ENCODE measurements at places on chromosomes 5 and 9.

- DNase-seq = no peak
These were observed 218.8 kb upstream of the NR4A3 start for GRCh38 chr9:99602854-99603253.

DNA sequence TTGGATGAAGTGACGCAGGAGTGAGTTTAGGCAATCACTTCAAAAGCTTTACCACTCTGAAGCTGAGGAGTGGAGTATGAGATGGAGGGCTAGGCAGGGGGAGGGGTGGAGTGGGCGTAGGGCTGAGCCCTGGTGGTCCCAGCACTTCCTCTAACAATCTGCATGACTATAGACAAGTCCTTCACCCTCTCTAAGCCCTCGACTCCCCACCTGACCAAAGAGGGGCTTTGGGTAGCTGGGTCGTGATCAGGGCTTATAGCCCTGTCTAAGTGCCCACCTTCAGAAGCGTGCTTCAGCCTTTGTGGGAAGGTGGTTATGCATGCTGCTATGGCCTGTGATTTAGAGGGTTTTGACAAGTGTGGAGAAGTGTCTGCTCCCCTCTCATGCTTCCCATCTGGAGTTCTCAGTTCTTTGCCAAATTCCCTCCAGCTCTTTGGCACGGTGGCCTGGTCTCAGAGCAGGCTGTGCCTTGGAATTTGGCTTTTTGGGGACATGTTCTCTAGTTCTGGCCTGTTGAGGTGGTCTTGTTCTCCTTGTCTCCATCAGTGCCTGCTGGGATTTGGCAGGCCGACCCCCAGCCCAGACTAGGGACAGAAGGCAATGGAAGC lies 53.0 kb downstream of the ACTBL2 start:
- no peak for DNase-seq

DNA sequence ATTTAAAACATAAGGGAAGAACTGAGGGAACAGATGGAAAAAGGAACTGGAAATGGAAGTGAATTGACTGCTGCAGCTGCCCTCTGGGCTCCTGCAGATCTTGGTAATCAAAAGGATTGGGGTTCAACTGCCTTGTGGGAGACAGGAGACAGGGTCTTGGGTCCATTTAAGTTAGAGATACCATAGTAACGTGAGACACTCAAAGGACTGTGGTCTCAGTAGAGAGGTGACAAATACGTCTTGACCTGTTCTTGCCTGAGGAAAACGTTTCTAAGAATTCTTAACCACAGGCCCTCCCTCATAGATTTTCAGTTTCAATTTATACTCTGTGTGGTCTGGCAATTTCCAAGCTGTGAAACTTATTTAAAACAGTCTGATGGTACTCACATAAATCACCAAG lies 100.8 kb upstream of the DHFR start:
- DNase-seq = no peak

GRCh38 chr5:154402611-154403010 lies 43.2 kb upstream of the SAP30L start:
- DNase-seq = no peak

DNA sequence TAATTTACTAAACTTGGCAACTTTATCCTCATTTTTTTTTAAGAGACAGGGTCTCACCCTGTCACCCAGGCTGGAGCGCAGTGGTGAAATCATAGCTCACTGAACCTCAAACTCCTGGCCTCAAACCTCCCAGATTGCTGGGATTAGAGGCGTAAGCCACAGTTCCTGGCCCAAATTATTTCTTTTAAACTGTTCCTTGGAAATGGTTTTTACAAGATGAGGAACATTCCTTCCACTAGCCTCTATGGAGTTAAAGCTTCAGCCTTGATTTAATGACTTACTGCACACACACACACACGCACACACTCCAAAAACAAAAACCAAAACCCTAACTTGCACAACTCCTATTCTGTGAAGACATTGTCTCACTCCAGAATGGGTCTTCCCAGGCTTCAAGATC lies 77.2 kb upstream of the TARS1 start:
- DNase-seq = no peak

- no peak for DNase-seq
These were observed 62.5 kb upstream of the DNAH5 start for GRCh38 chr5:14006823-14007520.

DNA sequence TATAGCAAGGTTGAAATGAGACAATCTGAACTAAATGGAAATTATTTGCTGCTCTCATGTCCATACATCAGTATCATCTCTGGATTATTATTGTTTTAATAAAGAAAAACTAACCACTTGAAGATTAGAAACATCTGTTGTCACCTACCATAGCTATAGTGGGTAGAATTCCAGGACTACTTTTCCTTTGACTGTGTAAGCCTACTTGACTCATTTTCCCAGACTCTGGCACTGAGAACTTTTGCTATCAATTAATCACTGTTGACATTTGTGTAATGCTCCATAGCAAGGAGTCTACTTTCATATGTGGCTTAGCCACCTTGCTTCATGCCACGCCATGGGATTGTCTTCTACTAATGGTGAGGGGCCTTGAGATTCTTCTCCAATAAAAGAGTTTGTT lies 59.9 kb upstream of the ARRDC3 start:
- no peak for DNase-seq

- peak; percentile 11 for DNase-seq
These were observed 6.7 kb upstream of the WNT8A start for GRCh38 chr5:138077064-138077696.

DNA sequence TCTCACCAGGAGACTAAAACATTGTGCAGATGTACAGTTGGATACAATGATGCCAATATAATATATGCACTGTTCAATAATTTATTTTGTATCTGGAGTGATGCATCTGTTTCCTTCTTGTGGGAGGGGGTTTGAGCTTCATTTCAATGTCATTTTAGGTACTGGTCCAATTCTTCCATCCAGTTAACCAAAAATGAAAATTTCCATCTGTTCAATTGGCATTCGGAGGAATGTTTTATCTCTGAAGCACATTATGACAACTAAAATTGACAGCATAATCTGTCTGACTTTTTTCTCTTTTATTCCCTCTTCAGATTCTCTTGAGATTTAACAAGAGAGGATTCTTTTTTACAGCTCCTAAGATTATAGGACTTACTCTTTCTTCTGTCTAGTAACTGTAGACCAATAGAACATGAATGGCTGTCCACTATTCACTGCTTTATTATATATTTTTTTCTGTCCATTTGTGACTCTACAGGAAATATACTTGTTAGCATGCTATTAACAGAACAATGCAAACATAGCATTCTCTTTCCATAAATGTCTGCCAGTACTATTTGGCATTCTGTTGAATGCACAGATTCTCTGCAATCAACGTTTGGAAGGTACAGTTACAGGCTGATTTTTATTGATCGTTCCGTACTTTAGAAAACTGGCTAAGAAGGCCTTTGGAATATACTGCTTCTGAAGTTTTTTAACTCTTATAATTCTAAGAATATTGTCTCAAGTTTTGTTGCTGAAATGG lies 57.8 kb downstream of the NDUFAF2 start:
- no peak for DNase-seq

- no peak for DNase-seq
These were observed 220.8 kb downstream of the FSTL4 start for GRCh38 chr5:133391354-133392136.

GRCh38 chr5:160165137-160166068 lies 46.2 kb upstream of the PWWP2A start:
- DNase-seq = no peak

- no peak for DNase-seq
These were observed 10.9 kb downstream of the NME5 start for GRCh38 chr5:138128334-138128733.

GRCh38 chr9:137431416-137431931 lies 8.3 kb downstream of the NOXA1 start:
- DNase-seq = no peak

DNA sequence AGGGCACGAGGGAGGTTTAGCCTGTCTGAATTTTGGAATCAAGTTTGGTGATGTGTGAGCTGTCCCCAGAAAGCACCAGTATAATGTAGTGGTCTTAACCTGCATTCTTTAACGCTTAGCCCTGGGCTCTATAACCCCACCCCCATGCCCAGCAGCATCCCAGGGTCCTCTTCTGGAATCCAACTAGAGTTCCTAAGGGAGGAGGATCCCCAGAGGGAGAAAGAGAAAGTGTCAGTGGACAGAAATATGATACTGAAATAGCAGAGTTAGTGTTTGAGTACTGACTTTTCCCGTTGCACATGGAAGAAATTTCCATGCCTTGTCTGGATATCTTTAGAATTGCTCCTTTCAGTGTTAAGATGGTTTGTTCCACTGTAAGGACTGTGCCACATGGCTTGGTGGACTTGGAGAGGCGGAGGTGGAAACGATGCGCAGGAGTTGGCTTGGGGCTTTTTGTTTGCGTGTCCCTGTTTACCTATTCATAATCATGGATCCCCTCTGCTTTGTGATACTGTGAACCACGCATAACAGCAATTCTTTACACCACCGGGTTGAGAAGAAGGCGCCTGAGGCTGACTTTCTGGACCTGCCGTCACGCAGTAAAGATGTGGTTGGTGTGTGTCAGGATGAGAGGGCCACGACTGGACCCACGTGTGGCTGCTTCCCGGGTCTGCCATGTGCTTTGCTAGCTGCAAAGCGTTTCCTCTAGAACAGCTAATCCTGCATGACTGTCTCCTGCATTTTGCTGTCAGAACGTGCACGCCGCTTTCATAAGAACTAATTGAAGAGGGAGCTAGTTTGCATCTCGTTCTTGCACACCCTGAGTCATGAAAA lies 142.3 kb downstream of the SMARCA2 start:
- DNase-seq = no peak

DNA sequence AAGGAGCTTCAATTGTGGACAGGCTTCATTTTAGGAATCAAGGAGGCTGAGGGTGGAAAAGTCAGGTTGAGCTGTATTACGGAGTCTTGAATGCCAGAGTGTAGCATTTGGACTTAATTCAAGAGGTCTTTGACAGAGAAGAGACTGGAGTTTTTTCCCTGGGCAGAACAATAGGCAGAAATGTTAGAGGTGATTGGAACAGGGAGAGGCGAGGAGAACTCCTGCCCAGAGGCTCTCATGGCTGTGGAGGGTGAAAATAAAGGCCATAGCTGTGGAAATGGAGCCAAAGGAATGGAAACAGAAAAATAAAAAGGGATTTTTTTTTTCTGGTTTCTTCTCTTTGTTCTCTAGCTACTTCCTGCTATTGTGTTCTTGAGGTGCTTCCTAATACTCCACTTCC lies 3.7 kb upstream of the IFNB1 start:
- DNase-seq = no peak

GRCh38 chr9:129987047-129987446 lies 55.9 kb downstream of the FNBP1 start:
- no peak for DNase-seq

DNA sequence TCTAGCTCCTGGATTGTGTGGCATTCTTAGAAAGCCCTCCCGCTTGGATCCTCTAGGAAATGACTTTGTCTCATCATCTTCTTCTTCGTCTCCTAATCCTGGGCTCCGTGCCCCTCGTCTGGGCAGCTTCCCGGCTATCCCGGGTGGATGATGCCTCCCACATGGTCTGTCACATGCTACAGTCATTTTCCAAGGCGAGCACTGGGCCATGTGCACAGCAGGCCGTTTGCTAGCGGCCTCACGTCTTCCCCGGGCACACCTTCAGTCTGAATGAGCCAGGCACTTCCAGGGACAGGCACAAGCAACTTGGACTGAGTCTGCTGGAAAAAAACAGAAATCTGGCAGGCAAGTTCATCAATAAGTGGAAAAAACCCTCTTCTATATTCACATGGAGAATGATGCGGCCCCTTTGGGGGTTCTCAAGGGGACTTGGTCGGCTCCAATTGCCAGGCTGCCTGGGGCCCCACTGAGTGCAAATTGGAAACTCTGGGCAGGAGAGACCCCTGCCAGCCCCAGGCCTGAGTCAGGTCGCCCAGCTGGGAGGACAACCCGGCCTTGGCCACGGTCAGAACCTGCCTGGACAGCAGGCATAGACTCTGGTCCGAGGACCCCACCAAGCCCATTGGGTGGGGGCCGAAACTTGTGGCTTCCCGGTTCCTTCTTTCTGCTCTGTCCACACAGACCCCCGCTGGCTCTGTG lies 11.1 kb upstream of the WNK2 start:
- DNase-seq = no peak

- DNase-seq = no peak
These were observed 489.8 kb downstream of the SEMA5A start for GRCh38 chr5:9056046-9056445.

DNA sequence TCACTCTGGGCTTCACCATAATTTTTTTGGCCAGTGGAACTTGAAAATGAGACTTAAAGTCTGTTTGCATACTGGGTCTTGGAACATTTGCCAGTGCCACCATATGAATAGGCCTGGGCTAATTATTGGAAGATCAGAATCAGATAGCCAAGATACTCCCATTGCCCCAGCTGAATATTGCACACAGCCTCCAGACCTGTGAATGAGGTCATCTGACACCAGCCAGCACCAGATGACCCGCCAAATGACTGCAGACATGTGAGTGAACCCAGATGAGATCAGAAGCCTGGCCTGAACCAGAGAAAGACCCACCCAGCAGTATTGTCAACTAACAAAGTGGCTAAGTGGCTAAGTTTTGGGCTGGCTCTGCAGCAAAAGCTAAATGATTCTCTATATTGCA lies 220.5 kb upstream of the MPDZ start:
- no peak for DNase-seq

DNA sequence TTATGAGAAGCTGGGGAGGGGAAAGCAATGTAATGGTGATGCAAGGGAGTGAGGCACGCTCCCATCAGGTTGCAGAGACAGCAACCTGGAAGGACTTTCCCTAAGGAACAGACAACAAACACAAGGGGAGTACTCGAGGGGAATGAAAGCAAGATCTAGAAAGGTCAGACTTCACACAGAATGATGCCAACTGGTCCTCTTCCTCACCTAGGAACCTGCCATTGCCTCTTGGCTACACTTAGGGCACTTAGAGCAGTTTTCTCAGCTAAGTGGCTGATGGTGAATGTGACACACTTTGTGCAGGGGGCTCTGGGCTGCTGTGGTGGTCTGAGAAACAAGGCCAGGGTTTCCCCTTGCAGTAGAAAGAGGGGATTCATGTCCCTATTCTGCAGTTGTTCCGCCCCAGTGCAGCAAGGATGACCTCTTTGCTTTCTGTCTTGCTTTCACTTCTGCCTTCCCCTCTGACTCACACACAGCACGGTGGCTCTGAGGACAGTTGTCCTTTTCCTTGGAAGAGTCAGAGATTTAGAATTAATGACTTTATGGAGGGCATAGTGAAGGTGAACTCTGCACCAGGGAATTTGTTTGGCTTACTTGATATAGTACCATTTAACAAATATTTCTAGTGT lies 394.0 kb upstream of the KLF4 start:
- no peak for DNase-seq

DNA sequence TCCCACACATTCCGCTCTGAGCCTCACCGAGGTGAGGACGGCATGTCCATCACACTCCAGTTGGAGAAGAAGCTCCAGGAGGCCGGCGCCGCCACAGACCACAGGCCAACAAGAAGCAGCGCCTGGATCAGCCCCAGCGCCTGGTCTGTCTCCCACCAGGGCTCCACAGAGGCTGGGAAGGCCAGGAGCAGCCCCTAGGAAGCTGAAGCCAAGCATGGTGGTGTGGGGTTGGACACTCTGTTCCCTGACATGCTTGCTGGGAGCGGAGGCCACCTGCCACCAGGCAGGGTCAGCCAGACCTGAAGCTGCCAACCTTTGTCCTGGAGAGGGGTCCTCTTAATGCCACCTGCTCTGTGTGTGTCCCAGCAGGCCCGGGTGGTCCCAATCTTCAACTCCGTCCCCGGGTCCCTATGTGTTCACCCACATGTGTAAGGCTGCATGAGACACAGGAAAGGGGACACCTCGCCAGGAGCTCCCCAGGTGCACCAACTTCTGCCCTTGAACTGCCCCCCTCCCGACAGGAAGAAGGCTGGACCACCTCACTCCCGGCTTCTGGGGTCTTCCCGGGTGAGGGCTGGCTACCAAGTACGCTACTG lies 140.1 kb upstream of the PPP1R26 start:
- DNase-seq = no peak

GRCh38 chr9:30193421-30193820 lies 2191.0 kb upstream of the ACO1 start:
- DNase-seq = no peak

All from T-helper 22 cell (primary cell).